Osteoblast (primary cell): ENCODE measurements at places on chromosomes 7 and 10. TPM values are rescaled to one million over a fixed set of nuclear protein-coding genes. Genes with fewer than 3 reads are reported as not detected.

GRCh38 chr10:69800109-69800508, 1.6 kb upstream of the COL13A1 start:
- DNase-seq, result peak; percentile 95

Gene GHRHR
- total RNA-seq, result not detected in 2 replicates

DNA sequence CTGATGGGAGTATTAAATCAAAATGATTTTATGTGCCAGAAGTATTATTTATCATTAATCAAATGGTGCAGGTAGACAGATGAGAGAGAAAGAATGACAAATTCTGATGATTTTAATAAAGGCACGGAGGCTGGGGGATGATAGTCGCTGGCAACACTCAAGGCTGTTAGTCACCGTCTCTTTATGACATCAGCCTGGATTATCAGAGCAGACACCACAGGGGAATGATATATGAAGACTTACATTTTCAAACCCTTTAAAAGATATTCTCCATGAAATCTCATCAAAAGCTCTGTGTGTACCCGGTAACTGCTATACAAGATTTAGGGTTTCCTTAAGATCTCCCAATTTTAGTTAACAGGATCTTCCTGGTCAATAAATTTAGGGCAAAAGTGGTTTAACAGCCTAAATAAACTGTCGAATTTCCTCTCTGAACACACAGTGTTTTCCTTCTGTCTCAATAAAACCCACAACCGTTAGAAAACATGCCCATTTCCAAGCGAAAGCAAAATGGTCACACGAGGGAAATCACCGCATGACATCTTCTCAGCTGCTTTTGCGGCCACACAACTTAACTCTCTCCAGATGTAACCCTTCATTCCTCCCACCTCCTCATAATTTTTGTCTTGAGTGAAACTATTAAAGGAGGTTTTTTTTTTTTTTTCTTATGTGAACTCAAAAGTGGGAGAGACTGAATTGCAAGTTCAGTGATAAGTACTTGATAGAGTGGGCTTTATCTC, 133.2 kb upstream of the FAM171A1 start:
- DNase-seq, result no peak

Gene ANKRD30A
- total RNA-seq, result not detected in 2 replicates

Gene OPN4
- not detected in 2 replicates for total RNA-seq

- no peak for DNase-seq
Measured at GRCh38 chr7:108328174-108328651, 128.0 kb downstream of the NRCAM start.

GRCh38 chr7:142482891-142483658, 225.2 kb upstream of the PRSS58 start:
- DNase-seq, result peak; percentile 70

DNA sequence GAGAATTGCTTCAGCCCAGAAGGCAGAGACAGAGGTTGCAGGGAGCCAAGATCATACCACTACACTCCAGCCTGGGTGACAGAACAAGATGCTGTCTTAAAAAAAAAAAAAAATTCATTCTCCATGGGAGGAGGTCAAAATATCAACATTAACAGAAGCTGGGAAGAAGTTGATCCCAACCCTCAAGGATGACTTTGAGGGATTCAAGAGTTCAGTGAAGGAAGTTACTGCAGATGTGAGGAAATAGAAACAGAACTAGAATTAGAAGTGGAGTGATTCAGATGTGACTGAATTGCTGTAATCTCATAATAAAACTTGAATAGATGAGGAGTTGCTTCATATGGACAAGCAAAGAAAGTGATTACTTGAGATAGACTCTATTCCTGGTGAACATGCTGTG, 19.7 kb upstream of the RPEL1 start:
- no peak for DNase-seq

GRCh38 chr7:25308246-25308645, 80.0 kb upstream of the NPVF start:
- DNase-seq, result no peak

- DNase-seq, result no peak
Measured at GRCh38 chr10:19194866-19195265, 146.3 kb downstream of the MALRD1 start.

Gene RSPH10B
- total RNA-seq, result under 0.01 TPM in 1 of 2 replicates, not detected in the other

Gene SIRT1
- 19.9 and 20.3 TPM in 2 replicates for total RNA-seq

- DNase-seq, result peak; percentile 19
Measured at GRCh38 chr7:90850471-90850870, 254.3 kb downstream of the CDK14 start.

DNA sequence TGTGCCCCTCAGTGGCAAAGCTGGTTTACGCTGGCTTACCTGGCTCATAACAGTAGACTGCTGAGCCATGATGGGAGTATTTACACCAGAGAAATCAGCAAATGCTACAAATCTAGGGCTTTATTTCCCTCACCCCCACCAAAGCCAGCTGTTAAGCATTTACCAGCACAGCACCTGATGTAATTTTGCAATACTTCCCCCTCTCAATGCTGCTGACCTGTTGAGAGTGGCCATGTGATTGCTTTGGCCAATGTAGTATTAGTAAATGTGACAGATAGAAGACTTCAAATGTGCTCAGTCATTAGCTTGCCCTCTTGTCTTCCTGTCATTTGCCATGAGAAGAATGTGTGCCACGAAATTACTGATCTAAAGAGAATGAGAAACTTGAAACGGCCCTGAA, 46.6 kb downstream of the HERPUD2 start:
- no peak for DNase-seq

DNA sequence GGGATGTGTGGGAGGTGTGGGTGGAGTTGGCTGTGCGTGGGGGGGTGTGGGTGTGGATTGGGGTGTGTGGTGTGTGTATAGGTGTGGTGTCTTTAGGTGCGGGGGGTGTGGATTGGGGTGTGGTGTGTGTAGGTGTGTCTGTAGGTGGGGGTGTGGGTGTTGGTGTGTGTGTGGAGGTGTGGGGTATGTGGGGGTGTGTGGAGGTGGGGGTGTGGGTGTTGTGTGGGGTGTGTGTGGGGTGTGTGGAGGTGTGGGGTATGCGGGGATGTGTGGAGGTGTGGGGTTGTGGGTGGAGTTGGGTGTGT, 33.9 kb downstream of the SPDYE17 start:
- DNase-seq, result no peak

GRCh38 chr7:43038254-43038653, 74.2 kb upstream of the HECW1 start:
- DNase-seq, result no peak

Gene PNLIPRP1
- total RNA-seq, result not detected in 2 replicates

- no peak for DNase-seq
Measured at GRCh38 chr10:24824536-24824935, 100.8 kb upstream of the ARHGAP21 start.

DNA sequence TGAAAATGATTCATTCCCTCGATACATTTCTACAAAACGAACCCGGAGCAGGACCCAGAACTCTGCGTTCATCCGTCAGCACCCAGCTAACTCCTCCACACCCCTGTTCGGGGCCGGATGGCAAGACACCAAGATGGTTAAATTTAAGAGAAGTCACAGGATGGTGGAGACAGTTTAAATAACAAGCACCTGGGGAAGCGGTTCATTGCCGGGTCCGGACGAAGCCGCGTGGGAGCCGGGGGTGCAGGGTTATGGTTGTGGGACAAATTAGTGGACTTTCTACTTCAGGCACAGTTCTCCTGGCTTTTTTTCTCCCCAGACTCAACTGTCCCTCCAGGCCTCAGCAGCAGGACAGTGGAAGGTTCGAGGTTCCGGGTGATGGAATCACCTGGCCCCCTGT, 45.4 kb downstream of the ASB13 start:
- DNase-seq, result peak; percentile 39

Gene OLAH
- not detected in 2 replicates for total RNA-seq

Gene TMEM184A
- under 0.01 TPM in 2 replicates for total RNA-seq

Gene C7orf57
- total RNA-seq, result under 0.01 TPM in 2 replicates
